ENCODE measurements at places on chromosomes 7 and 10. TPM values are rescaled to one million over a fixed set of nuclear protein-coding genes. Genes with fewer than 3 reads are reported as not detected.

The VWDE gene
- polyA plus RNA-seq, result not detected

The SPDYE9 gene
- polyA plus RNA-seq, result not detected

The IRF5 gene
- polyA plus RNA-seq, result 2.7 TPM

The ASL gene
- polyA plus RNA-seq, result 38.1 TPM

All from adipose tissue (tissue), 3 donors.